ENCODE measurements at places on chromosomes 7 and 10.

- DNase-seq, result no peak
Measured at GRCh38 chr10:27383595-27384542, 120.2 kb upstream of the RAB18 start.

- no peak for DNase-seq
Measured at GRCh38 chr10:70162151-70162891, 8.0 kb downstream of the SAR1A start.

- DNase-seq, result peak; percentile 75
Measured at GRCh38 chr7:100584683-100585510, 1.0 kb downstream of the LRCH4 start.

- DNase-seq, result no peak
Measured at GRCh38 chr10:76337641-76338040, 906.2 kb downstream of the LRMDA start.

DNA sequence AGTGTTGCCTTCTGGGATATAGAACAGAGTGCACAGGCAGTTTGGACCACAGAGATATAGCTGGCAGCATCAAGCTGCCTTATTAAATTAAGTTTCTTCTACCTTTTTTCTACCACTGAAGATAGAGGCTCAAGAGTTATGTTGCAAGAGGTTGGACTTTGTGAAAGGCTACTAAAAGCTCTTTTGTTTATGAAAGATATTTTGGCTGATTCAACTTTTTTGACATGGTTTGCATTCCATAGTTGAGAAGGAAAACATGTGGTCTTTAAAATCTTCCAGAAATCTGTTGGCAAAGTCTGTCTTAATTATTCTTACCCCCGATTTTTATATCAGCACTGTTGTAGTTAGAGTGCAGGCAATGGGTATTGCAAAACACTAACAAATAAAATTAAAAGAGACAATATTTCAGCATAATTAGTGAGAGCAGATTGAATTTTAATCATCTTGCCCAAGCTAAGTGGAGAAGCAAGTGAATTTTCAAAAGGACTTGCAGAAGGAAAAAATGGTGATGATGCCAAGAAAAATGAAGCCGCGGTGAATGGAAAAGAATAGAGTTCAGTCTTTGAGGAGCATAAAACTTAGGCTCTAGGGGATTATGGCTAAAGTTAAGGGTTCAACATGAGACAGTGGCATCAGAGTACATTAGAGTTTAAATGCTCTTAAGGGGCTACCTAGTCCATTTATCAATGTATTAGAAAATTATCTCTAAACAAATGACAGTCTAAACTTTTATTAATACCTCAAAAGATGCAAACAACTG is 450.9 kb upstream of the CNTNAP2 start:
- DNase-seq, result no peak

DNA sequence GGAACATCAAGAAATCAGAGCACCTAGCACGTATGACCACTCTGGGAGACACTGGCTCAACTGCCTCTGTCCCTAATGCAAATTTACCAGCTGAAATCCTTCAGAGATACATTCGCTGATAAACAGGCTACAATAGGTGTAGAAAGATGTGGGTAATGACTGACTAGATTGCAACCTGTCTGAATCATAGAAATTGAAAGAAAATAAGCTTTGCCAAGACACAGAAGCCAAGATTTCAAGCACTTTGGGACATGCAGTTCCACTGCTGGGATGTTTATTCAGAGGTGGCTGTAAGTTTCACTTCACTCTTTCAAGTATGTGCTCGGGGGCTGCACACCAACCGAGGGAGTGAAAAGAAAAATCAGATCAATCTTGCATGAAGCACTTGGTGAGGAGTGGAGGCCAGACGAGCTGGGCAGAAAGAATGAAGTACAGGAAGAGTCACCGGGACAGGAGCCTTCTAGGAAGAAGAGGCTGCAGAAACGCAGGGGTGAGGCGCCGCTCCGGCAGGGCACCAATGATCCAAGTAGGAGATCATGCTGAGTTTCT is 276.7 kb downstream of the PARD3 start:
- DNase-seq, result peak; percentile 31

GRCh38 chr10:126843299-126843934 is 61.8 kb upstream of the DOCK1 start:
- no peak for DNase-seq

DNA sequence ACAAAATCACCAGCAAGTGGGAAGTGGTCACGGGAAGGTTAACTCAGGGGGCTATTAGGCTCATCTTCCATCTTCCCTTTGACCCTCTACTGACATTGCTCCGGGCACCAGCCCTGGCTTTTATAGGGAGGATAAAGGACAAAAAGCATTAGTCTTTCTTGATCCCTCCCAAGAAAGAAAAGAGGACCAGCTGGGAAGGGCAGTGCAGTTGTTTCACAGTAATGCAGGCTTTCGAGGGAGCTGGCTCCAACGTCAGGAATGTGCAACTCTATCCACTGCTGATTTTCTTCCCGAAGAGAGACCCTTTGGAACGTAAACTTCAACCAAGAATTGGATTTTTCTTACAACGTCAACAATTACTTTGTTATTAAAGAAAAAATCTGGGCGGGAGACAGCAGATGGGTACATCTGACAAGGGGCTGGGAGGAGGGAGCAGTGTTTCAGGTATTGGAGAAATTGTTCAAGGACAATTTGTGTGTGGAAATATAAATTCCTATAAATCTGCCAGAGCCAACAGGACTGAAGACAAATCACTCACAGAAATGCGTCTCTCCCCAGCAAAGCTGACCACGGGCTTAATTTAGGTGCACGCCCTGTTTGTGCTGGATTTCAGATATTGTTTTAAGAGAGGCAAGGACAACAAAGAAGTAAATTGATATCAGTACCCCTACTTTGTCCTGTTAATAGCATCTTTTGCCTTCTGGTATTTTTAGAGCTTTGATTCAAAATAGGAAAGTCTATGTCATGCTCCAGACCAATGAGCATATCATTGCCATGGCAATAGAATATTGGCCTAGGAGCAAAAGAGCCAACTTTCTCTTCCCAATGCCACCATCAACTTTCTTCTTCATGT is 23.4 kb upstream of the ARID5B start:
- no peak for DNase-seq

- DNase-seq, result no peak
Measured at GRCh38 chr7:150849204-150849775, 3.0 kb upstream of the AOC1 start.

DNA sequence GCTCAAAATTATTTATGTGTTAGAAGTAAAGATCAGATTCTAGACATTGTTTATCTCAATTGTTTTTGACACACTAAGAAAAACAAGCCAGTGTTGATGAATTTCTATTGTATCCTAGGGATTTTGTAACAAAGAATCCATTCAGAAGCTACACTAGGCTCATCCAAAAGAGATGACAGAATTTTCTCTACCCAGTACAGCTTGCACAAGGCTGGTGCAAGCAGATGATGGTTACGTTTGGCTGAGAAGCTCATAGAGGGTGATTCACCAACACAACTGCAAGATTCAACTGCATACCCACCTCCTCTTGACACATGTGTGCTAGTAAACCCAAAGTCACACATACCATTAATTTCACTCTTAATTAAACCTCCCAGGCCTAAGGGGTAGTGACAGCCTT is 20.8 kb downstream of the GRM3 start:
- DNase-seq, result no peak

DNA sequence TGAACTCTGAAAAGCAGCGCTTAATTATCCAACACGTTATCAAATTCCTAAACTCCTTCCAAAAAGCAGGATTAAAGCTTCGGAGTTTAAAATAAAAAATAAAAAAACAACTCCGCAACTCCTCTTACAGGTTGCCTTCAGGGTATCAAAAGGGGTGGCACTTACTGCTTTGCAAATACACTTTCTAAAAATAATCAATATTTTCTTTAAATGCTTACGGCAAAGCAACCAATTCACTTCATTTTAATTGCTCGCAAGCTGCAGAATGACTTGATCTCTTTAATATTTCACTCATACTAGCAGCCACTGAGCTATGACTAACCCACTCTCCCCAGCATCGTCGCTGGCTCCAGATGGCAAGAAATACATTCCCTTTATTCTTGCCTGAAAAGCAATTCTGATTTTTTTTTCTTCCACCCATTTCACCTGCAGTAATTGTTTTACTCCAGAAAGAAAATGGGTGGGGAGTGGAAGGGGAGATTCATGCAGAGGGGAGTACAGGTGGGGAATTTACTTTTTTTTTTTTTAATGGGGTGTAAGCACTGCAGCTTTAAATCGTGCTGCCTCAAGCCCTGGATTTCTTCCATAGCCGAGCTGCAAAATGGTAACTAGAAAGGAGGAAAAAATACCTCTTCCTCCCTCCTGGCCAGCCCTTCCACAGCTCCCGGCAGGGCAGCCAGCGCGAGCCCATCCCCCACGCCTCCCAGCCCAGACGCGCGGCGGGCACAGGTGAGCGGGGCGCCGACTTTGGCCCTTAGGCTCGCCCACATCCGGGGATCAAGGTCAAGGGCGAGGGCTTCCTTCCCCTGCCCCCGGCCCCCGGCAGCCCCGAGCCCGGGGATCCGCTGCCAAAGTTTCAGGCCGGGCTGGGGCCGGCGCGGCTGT is 54.2 kb upstream of the FHIP2A start:
- peak; percentile 58 for DNase-seq

- no peak for DNase-seq
Measured at GRCh38 chr10:100349672-100350071, 2.6 kb downstream of the SCD start.

DNA sequence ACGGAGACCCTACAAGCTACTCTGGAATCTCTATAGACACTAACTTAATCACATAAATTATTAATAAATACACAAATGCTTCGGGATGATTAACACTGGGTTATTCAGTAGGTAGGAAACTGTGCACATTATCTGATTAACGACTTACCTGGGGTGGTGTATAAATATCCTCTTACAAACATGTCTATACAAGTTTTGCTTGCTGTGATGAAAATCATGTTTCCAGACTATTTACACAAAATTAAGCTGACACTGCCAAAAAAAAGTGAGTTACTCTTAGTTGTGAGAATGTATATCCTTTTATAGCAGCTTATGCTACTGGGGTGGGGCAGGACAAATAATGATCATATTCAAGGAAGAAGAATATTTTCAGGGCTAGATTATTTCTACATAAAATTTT is 314.6 kb downstream of the C7orf25 start:
- DNase-seq, result no peak

DNA sequence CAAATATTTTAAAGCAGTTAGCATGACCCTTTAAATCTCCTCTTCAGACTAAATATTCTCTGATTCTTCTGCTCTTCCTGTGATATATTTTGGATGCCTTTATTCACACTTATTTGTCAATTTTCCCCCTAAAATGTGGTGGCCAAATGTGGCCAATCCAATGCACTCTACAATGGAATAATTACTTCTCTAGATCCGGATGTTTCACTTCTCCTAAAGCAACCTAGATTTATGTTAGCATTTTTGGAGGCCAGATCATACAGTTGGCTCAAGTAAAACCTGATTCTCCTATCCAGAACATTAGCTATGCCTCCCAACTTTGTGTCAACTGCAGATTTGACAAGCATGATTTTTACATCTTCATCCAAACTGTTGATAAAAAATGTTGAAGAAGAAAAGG is 153.7 kb downstream of the CREB5 start:
- no peak for DNase-seq

DNA sequence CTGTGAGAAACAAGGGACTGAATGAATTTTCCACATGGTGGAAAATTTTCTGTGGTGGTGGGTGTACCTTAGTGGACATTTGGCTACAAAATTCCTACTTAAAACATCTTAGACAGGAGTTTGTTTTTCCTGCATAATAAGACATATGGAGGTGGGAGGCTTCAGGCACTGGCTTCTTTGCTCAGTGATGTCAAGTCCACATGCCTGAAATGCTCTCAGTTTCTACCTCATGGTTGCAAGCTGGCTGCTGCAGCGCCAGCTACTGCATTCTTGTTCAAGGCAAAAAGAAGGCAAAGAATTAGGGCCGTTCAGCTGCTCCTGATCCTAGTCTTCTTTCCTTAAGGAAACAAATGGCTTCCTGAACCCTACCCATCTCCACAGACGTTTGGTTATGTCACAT is 99.9 kb upstream of the FAM204A start:
- no peak for DNase-seq

DNA sequence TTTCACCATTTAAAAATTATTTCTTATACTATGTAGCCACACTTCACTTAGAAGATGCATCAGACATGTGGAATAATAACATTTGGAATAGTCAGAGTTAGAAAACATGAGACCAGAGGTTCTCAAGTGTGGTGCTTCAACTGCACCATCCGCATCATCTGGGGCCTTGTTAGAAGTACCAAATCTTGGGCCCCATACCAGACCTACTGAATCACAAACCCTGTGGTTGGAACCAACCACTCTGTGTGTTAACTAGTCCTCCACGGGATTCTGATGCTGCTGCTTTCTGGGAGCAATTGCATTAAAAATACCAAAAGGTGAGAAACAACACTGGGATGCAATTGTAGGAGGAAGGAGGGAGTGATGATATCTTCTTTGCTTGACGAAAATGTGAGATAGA is 125.2 kb downstream of the GNAT3 start:
- no peak for DNase-seq

GRCh38 chr10:103507235-103508191 is 14.0 kb downstream of the NEURL1 start:
- peak; percentile 45 for DNase-seq

DNA sequence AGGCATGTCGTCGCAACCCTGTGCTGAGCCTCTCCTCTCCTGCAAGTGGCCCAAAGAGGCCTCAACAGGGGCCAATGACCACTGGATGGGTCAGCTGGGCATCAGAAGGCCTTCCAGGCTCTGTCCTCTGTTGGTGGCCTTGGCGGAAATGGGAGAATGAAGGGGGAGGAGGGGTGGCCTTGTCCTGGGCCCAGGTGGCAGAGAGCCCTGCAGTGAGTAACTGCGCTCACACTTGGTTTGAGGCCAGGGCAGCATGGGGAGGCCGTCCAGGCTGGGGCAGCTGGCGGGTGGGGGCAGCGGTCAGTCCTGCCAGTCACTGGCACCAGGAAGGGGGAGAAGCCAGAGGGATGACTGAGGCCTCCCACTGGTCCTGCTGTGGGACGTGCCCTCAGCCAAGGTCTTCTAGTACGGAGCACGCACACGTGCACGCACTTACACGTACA is 59.8 kb downstream of the LHPP start:
- DNase-seq, result no peak

DNA sequence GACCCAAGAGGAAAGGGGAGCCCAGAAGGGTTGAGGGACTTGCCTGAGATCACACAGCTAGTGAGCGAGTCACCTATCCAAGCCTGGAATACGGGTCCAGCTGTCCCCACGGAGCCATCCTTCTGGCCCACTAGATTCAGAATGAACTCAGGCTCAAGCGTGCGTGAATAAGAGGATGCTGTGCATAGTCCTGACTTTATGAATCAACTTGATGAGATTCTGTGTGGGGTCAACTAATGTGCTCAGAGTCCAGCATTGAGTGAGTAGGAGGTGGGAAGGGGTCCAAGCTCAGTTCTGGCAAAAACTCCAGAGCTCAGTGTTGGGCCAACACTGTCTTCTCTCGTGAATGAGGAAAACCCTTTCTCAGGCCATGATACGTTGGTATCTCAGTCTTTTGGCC is 41.4 kb downstream of the CAMK1D start:
- DNase-seq, result no peak
